ENCODE measurements at places on chromosomes 2 and 18.
A peak's percentile ranks its signal among the peaks of the same experiment; 100 is the strongest.

DNA sequence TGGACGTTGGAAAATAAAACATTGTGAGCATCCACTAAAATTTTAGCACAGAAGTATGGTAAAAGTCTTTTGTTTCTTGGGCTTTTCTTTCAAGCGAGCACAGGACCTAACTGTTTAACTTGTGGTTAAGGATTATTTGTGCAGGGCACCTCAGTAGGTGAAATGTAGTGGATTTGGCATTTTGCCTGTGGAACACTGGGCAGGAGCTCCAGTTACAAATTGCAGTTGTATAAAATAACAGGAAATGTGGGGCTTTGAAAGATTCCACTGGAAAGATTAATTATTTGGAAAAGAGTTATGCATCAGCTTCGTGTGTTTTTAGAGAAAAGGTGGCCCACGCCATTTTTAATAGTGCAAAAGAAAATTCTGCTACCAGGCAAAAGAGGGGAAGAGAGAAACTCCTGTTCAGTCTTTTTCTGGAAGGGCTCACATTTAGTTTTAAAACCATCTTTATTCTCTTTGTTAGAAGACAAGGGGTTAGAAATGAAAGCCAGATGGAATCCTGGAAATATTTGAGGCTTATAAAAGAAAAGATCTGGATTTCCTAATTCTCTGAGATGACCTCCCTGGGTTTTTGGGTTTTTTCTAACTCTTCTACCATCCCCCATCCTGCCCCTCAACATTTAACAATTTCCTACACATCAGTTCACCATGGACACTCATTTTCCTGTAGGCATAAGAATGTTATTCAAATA, 144.3 kb upstream of the SERTAD2 start:
- DNase-seq = peak; percentile 65
- no peak overlapping the region for H3K27ac ChIP-seq
- no peak overlapping the region for H3K4me3 ChIP-seq
- H3K4me1 ChIP-seq = peaks cover 21% of the 10 kb centered on the region
- no peaks in the 10 kb centered on the region for H3K27me3 ChIP-seq

GRCh38 chr18:5982332-5982731, 87.0 kb upstream of the TMEM200C start:
- H3K4me3 ChIP-seq = no peak overlapping the region
- DNase-seq = no peak
- no peak overlapping the region for H3K27ac ChIP-seq

DNA sequence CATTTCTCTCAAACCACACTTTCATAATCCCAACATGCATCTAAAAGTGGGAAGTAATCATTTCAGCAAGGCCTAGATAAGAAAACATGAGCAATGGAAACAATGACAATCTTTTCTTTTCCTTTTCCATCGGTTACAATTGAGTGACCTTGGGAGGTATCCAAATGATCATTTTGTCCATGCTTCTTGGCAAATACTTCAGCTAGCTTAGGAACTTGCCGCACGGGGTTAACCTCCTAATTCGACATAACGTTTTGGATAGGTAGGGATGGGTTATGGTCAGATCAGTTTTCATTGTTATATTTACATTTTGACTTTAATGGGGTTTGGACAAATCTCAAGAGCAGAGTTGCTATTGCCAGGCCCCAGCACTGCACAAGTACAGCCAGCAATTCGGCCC, 4.6 kb upstream of the PTPRM start:
- no peaks in the 10 kb centered on the region for H3K36me3 ChIP-seq
- peaks cover 6% of the 10 kb centered on the region for H3K4me1 ChIP-seq
- H3K27ac ChIP-seq = no peak overlapping the region
- no peak overlapping the region for H3K4me3 ChIP-seq
- peaks cover 7% of the 10 kb centered on the region for H3K27me3 ChIP-seq

- no peaks in the 10 kb centered on the region for H3K27me3 ChIP-seq
- no peak for DNase-seq
- no peaks in the 10 kb centered on the region for H3K4me1 ChIP-seq
- no peaks in the 10 kb centered on the region for H3K36me3 ChIP-seq
- no peak overlapping the region for H3K27ac ChIP-seq
Observed at GRCh38 chr2:198901894-198902293, 555.8 kb downstream of the SATB2 start.

GRCh38 chr2:18519914-18520450, 40.5 kb downstream of the RDH14 start:
- H3K4me1 ChIP-seq = no peaks in the 10 kb centered on the region
- no peak overlapping the region for H3K27ac ChIP-seq
- DNase-seq = peak; percentile 76
- no peaks in the 10 kb centered on the region for H3K36me3 ChIP-seq
- H3K27me3 ChIP-seq = no peaks in the 10 kb centered on the region

DNA sequence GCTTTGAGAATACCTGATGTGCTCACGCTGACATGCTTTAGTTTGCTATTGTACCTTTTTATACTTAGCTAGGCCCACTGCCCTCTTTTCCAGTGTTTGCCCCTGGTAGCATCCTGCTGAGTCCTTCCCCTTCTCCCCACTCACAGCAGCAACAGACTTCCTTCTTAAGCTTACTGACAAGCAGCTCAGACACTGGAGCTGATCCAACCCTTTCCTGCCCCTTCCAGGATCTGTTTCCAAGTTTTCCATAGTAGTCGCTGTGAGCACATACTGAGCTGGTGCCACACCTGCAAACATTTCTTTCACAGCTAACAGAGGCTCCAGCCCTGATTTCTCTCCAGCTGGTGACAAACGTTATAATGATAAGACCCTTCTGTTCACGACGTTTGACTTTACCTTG, 991.4 kb upstream of the CELF4 start:
- no peaks in the 10 kb centered on the region for H3K4me1 ChIP-seq
- no peaks in the 10 kb centered on the region for H3K27me3 ChIP-seq
- no peaks in the 10 kb centered on the region for H3K36me3 ChIP-seq

- no peaks in the 10 kb centered on the region for H3K27me3 ChIP-seq
- no peak overlapping the region for H3K27ac ChIP-seq
- H3K36me3 ChIP-seq = no peaks in the 10 kb centered on the region
- no peaks in the 10 kb centered on the region for H3K4me1 ChIP-seq
- H3K4me3 ChIP-seq = no peak overlapping the region
Observed at GRCh38 chr2:72965770-72966450, 48.6 kb downstream of the EMX1 start.

GRCh38 chr2:11073251-11073650, 82.0 kb upstream of the SLC66A3 start:
- H3K27ac ChIP-seq = no peak overlapping the region
- H3K4me1 ChIP-seq = no peaks in the 10 kb centered on the region
- H3K36me3 ChIP-seq = no peaks in the 10 kb centered on the region
- no peak overlapping the region for H3K4me3 ChIP-seq
- DNase-seq = peak; percentile 71

- H3K4me3 ChIP-seq = no peak overlapping the region
- H3K27ac ChIP-seq = no peak overlapping the region
- no peaks in the 10 kb centered on the region for H3K36me3 ChIP-seq
Observed at GRCh38 chr2:35864141-35864540, 491.4 kb upstream of the CRIM1 start.

DNA sequence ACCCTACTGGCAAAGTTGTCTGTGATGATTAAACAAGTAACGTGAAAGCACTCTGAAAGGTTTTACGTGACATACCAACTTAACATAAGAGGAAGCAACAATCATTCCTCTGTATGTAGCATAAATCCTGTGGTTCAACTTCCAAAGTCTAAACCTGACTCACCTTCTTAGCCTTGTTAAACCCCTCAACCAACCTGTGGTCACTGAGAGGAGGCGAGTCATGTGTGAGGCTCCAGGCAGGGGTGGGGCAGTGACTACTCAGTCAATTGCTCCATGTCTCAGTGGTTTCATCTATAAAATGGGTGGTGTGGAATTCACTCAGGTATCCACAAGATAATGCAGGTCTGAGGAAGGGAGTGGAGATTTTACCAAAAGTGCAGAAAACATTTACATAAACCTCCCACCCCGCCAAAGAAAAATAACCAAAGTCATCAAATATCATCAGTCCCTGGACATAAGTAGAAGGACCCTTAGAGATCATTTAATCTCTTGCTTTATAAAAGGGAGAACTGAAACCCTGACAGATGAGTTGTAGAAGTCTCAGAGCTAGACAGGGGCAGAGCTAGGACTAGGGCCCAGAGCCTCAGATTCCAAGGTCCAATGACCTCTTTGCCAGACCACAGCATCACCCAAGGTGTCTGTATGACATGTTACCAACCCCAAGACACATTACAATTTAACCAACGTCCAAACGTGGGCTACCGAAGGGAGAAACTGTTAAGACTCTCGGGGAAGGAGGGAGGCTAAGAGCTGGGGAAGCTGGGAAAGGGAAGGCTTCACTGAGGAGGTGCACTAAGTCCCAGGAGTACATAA, 3.7 kb upstream of the PCBP1 start:
- no peaks in the 10 kb centered on the region for H3K27me3 ChIP-seq
- no peak overlapping the region for H3K4me3 ChIP-seq
- DNase-seq = no peak
- no peak overlapping the region for H3K27ac ChIP-seq

- no peak for DNase-seq
- H3K27ac ChIP-seq = no peak overlapping the region
- H3K36me3 ChIP-seq = no peaks in the 10 kb centered on the region
Observed at GRCh38 chr2:195613922-195614321, 43.1 kb upstream of the SLC39A10 start.

DNA sequence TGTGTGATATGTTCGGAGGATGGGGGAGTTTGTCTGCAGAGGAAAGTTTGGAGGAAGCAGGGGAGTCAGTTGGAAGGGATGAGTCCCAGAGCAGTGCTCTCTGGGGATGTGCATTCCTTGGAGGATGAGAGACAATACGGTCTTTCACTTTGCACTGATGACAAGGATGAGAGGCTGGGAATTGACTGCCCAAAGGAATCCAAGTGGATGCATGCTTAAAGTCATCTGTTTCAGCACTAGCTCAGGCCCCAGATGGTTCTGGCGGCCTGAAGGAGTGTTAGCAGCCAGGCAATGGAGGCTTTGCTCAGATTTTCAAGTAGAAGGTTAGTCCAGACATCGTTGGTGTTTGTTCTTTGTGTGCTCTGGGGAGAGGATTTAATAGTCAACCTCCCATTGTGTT, 100.2 kb downstream of the CRIM1 start:
- H3K27me3 ChIP-seq = no peaks in the 10 kb centered on the region
- H3K27ac ChIP-seq = peak overlapping the region; percentile 16
- H3K4me3 ChIP-seq = no peak overlapping the region
- no peak for DNase-seq
- no peaks in the 10 kb centered on the region for H3K36me3 ChIP-seq

- peak overlapping the region; percentile 94 for H3K27ac ChIP-seq
- no peaks in the 10 kb centered on the region for H3K36me3 ChIP-seq
- H3K27me3 ChIP-seq = no peaks in the 10 kb centered on the region
Observed at GRCh38 chr2:113117541-113118262, 9.7 kb upstream of the IL1RN start.

- H3K36me3 ChIP-seq = no peaks in the 10 kb centered on the region
- peaks cover 51% of the 10 kb centered on the region for H3K4me1 ChIP-seq
- no peaks in the 10 kb centered on the region for H3K27me3 ChIP-seq
- no peak overlapping the region for H3K4me3 ChIP-seq
Observed at GRCh38 chr2:239226677-239227581, 173.9 kb downstream of the HDAC4 start.

All from stomach (tissue), 19 donors.